ENCODE measurements at places on chromosomes 16 and 17. TPM values are rescaled to one million over a fixed set of nuclear protein-coding genes. Genes with fewer than 3 reads are reported as not detected.

- peaks cover 28% of the 10 kb centered on the region for H3K27me3 ChIP-seq
- DNase-seq: no peak
- H3K27ac ChIP-seq: no peak overlapping the region
- no peaks in the 10 kb centered on the region for H3K36me3 ChIP-seq
Measured at GRCh38 chr17:35514564-35514963, 22.9 kb downstream of the SLFN12L start.

- no peak overlapping the region for H3K4me3 ChIP-seq
- H3K27ac ChIP-seq: no peak overlapping the region
- H3K36me3 ChIP-seq: no peaks in the 10 kb centered on the region
- H3K27me3 ChIP-seq: no peaks in the 10 kb centered on the region
- peaks cover 10% of the 10 kb centered on the region for H3K4me1 ChIP-seq
- peak; percentile 52 for DNase-seq
Measured at GRCh38 chr16:11004351-11004750, 60.0 kb downstream of the CLEC16A start.

DNA sequence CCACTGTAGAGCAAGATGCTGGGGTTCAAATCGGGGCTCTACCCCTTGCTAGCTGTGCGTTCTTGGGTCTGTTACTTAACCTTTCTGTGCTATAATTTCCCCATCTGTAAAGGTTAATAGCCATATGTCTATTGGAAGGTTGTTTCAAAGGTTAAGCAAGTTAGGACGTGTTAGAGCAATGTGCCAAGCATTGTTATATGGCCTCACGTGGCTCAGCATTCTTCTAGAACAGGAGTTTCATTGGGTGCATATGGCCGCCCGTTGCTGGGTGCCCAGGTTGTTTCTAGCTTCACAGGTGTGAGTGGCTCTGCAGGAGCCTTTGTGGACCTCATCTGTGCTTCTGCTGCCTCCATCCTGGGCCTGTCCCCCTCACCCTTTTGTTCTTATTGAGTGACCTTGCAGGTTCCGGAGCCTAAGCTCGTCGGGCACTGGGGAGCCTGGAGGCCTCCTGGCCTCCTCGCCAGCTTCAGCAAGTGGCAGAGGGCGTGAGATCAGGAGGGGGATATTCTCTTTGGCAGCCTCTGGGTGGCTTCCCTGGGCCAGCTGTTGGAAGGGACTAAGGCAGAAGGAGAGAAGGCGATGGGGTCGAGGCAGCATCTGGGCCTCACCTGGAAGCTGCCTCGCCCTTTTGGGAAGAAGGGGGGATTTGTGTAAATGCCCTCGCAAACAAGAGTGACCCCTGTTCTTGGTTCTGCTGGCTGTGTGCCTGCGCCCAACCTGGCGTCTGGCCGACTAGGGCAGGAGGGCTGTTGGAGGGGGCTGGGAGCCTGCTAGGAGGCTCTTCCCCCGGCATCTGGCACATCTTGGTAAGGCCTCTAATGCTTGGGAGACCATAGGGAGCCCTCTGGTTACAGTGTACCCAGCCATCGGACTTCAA lies 80.2 kb upstream of the CIBAR2 start:
- H3K4me1 ChIP-seq: peaks cover 19% of the 10 kb centered on the region
- no peak for DNase-seq
- H3K27me3 ChIP-seq: no peaks in the 10 kb centered on the region
- no peaks in the 10 kb centered on the region for H3K36me3 ChIP-seq
- H3K4me3 ChIP-seq: no peak overlapping the region

DNA sequence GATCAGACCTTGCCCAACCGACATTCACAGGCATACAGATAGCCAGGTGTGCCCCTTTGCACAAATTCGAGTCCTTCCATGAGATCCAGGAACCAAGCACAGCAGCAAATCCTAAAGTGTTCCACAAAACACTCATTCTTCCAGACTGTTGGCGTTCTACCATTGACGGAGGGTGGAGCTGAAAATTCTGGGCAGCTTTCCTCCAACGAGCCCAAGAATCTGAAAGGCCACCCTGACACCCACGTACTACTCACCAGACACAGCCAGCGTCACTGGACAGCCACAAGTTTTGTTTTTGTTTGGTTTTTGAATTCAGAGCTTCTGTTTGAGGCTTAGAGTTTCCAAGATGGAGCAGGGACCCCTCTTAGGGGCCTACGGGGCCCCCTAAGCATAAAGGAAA lies 83.8 kb downstream of the PMP22 start:
- no peak for DNase-seq
- H3K36me3 ChIP-seq: no peaks in the 10 kb centered on the region
- no peaks in the 10 kb centered on the region for H3K27me3 ChIP-seq
- H3K4me3 ChIP-seq: no peak overlapping the region

DNA sequence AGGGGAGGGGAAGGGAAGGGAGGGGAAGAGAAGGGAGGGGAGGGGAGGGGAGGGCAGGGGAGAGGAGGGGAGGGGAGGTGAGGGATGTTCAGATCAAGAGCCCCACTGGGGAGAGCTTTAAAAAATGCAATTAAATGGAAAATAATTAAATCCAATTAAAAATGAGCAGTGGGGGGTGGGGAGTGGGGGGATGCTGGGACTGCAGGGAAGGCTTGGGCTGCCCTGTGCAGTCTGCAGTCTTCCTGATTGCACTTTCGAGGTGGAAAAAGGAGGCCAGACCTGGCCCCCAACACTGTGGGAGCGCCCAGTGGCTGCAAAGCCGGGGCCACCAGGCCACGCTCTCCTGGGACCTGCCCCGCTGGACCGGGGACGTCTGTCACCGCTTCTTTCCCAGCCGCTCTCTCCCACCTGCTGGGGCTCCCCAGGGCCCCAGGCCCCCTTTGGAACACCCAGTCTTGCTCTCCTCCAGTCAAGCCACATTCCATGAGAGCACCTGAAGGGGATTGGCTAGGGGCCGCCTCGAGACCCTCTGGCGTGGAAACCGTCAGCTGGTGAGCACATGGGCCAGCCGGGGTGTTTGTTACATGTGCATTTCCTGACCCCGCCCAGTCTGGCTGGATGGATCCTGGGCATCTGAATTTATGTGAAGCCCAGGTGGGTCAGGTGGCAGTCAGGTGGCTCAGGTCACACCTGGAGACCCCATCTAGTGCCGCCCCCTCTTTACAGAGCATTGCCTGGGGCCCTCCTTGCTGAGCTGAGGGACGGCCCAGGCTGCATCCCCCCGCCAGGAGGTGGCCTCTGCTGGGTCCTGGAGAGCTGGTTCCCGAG lies 37.6 kb upstream of the CBFA2T3 start:
- H3K36me3 ChIP-seq: no peaks in the 10 kb centered on the region
- no peak overlapping the region for H3K4me3 ChIP-seq
- no peak for DNase-seq
- no peak overlapping the region for H3K27ac ChIP-seq

GRCh38 chr16:14569213-14569612 lies 60.8 kb downstream of the PARN start:
- no peaks in the 10 kb centered on the region for H3K36me3 ChIP-seq
- no peak for DNase-seq
- H3K27me3 ChIP-seq: no peaks in the 10 kb centered on the region
- no peak overlapping the region for H3K4me3 ChIP-seq
- H3K4me1 ChIP-seq: no peaks in the 10 kb centered on the region

GRCh38 chr16:19348578-19349315 lies 63.2 kb downstream of the CLEC19A start:
- no peaks in the 10 kb centered on the region for H3K36me3 ChIP-seq
- DNase-seq: peak; percentile 38
- H3K4me1 ChIP-seq: no peaks in the 10 kb centered on the region
- H3K4me3 ChIP-seq: no peak overlapping the region
- H3K27ac ChIP-seq: no peak overlapping the region
- no peaks in the 10 kb centered on the region for H3K27me3 ChIP-seq

DNA sequence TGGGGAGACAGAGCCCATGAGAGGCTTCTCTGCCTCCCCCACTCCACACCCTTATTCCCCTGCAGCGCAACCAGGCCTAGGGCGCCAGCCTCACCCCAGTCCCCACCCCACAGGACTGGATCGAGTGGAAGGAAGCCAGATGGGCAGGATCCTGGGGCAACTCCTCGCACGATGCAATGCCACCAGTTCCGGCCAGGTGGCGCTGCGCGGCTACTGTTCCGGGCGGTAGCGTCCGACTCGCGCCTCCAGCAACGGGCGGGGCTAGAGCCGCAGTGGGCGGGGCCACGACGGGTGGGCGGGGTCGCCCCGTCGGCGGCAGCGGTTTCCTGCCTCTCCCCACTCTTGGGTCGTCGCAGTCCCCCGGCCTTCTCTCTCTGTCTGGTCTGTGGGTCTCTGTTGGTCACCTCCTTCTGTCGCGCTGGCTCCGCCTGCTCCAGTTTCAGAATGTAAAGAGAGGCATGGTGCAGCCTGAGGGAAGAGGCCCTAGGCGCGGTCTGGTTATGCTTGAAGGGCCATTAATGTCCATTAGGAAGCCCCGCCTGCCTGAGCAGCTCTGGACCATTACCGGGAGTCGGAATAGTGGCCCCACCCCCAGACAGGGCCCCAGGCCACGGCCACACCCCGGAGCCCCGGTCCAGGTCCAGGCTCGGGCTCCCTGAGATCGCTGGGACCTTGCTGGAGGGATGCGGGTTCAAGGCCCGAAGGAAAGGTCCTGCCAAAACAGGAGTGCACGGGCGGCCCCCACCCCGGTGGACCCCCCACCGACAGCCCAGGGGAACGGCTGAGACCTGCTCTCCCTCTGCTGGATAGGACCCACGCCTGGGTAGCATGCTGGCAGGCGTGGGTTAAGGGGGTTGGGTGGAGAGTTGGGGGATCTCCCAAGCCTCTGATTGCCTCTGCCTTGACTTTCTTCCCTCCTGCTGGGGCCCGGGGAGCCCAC lies 3.3 kb upstream of the NHERF2 start:
- peaks cover 38% of the 10 kb centered on the region for H3K27me3 ChIP-seq
- H3K4me3 ChIP-seq: no peak overlapping the region
- H3K4me1 ChIP-seq: peaks cover 7% of the 10 kb centered on the region
- no peaks in the 10 kb centered on the region for H3K36me3 ChIP-seq

DNA sequence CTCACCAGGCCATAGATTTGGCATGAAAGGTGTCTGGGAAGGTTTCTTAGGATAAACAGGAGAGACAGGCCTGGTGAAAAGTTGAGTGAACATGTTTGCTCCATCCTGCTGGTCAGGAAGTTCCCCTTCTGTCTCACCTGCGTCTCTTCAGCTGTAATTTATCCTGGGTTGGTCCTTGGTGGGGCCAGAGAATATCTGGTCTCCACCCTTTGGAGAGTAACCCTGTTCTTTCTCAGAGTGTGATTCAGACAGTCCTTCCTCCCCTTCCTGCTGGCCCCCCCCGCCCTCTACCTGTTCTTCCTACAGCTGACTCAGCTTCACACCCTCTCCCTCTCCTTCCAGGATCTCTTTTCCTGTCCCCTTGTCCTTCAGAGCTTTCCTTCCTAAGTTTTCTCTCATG lies 17.1 kb downstream of the MINK1 start:
- no peak for DNase-seq
- H3K36me3 ChIP-seq: no peaks in the 10 kb centered on the region
- no peak overlapping the region for H3K4me3 ChIP-seq
- peaks cover 5% of the 10 kb centered on the region for H3K4me1 ChIP-seq
- no peaks in the 10 kb centered on the region for H3K27me3 ChIP-seq

DNA sequence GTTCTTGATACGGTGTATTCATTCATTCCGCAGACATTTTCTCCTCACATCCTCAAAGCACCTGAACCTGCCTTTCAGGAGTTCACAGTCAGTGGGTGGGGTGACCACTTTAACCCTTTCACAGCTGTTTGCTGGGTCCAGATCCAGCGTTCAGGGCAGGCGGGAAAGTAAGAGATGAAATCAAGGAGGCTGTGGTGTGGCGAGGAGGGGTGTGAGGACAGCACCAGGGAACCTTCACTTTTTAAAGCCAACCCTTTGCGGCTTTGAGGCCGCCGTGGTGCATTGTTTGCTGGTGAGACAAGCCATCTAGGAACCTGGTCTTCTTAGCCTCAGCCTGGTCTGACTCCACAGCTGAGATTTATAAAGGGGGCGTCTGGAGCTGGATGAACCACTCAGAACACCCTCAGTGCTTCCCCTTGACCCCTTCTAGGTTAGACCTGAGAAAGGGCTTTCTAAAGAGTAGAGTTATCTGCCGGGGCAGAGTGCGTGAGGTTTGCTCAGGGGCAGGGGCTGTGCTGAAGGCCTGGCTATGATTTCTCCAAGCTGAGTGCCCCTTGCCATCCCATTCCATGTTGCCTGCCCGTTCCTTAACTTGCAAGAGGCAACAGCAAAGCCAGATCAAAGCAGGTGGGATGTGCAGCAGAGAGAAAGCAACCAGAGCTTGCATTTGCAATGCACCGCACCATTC lies 933 bp downstream of the CCR7 start:
- no peaks in the 10 kb centered on the region for H3K27me3 ChIP-seq
- no peaks in the 10 kb centered on the region for H3K36me3 ChIP-seq
- no peak for DNase-seq
- no peak overlapping the region for H3K4me3 ChIP-seq

GRCh38 chr16:21083729-21084268 lies 66.8 kb downstream of the DNAH3 start:
- H3K36me3 ChIP-seq: no peaks in the 10 kb centered on the region
- no peaks in the 10 kb centered on the region for H3K4me1 ChIP-seq
- DNase-seq: peak; percentile 80
- no peak overlapping the region for H3K4me3 ChIP-seq

GRCh38 chr17:46163929-46164594 lies 29.2 kb downstream of the KANSL1 start:
- no peak overlapping the region for H3K4me3 ChIP-seq
- peaks cover 9% of the 10 kb centered on the region for H3K36me3 ChIP-seq
- H3K4me1 ChIP-seq: peaks cover 43% of the 10 kb centered on the region
- no peaks in the 10 kb centered on the region for H3K27me3 ChIP-seq
- peak overlapping the region; percentile 2 for H3K27ac ChIP-seq
- DNase-seq: no peak

DNA sequence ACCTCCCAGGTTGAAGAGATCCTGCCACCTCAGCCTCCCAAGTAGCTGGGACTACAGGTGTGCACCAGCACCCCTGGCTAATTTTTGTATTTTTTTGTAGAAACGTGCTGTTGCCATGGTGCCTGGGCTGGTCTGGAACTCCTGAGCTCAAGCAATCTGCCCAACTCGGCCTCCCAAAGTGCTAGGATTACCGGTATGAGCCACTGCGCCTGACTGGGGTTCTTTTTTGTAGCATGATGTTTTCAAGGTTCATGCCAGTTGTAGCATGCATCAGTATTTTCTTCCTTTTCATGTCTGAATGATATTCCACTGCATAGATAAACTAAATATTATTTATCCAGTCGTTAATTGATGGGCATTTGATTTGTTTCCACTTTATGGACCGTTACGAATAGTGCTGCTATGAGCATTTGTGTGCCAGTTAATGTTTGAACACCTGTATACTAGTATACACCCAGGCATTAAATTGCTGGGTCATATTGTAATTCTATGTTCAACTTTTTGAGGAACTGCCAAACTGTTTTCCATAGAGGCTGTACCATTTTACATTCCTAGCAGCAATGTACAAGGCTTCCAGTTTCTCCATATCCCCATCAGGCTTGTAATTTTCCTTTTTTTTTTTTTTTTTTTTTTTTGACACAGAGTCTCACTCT lies 24.8 kb upstream of the CEP20 start:
- no peaks in the 10 kb centered on the region for H3K4me1 ChIP-seq
- no peaks in the 10 kb centered on the region for H3K27me3 ChIP-seq

The G6PC1 gene
- total RNA-seq: not detected

The TUBB3 gene
- 16.1 TPM for total RNA-seq

The YBX2 gene
- 56.2 TPM for total RNA-seq

The AGRP gene
- total RNA-seq: not detected

The GSG1L gene
- not detected for total RNA-seq

The HBA2 gene
- total RNA-seq: 1.3 TPM
